Stimulated activated memory B cell treated with anti-CD40 and anti-IgM and Interleukin-4, amounts not matched to agents 10 μg/mL and 1 μg/mL and 100 μg/mL, for 72 hours (primary cell): ENCODE measurements at places on chromosomes 5 and 9.

- ATAC-seq = no peak
These were observed 36.0 kb upstream of the PITX1 start for GRCh38 chr5:135069895-135070657.

DNA sequence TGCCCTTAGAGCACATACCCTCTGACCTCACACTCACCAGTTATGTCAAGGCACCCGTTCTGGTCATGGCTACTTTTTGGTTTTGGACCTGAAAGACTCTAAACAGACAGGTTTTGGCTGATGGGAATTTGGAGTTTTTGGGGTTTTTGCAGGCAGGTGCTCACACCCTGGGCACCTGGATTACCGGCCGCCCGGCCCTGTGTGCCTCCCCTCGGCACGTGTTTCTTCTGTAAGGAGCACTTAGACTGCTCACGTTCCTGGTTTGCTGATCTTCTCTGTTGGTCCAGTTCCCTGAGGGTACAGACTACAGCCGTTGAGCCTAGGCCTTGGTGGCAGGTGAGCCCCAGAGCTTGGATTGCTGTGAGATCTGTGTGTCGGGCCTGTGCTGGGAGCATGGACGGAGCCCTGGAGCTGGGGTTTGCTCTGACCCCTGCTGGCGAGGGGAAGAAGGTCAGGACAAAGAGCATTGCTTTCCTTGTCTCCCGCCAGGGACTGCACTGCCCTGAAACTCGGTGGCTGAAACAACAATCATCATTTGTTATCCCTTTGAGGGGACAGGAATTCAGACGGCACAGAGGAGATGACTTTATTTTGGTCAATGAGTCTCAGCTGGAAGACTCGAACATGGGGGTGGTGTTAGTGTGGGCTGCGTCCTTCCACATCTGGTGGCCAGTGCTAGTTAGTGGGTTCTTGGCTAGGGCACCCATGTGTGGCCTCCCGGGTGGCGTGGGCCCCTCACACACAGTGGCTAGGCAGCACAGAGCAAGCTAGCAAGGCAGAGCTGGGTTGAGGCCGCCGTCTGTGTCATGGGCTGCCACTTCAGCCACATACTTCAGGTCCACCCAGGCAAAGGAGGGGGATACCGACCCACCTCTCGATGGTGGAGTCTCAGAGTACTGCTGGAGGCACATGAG lies 76.4 kb downstream of the EHMT1 start:
- peak; percentile 71 for ATAC-seq

- ATAC-seq = no peak
These were observed 38.4 kb downstream of the ZNF608 start for GRCh38 chr5:124708086-124708485.

GRCh38 chr9:85640425-85640824 lies 101.3 kb downstream of the AGTPBP1 start:
- no peak for ATAC-seq

DNA sequence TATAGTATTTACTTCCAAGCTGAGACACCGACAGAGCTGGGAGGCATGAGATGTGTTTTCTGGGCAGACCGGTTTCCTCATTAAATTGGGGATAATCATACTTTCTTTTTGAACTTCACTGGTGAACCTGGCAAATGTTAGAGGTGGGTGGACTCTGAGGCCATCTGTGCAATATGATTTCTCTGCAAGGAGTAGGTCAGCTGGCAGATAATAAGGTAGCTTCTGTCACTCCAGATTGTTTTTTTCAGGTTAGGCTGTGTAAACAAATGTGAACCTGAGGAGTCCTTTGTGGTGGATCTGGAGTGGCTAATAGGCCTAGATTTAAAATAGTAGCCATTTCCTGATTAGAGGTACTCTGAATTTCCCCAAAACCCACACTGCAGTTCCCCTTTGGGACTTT lies 75.4 kb upstream of the S1PR3 start:
- no peak for ATAC-seq

DNA sequence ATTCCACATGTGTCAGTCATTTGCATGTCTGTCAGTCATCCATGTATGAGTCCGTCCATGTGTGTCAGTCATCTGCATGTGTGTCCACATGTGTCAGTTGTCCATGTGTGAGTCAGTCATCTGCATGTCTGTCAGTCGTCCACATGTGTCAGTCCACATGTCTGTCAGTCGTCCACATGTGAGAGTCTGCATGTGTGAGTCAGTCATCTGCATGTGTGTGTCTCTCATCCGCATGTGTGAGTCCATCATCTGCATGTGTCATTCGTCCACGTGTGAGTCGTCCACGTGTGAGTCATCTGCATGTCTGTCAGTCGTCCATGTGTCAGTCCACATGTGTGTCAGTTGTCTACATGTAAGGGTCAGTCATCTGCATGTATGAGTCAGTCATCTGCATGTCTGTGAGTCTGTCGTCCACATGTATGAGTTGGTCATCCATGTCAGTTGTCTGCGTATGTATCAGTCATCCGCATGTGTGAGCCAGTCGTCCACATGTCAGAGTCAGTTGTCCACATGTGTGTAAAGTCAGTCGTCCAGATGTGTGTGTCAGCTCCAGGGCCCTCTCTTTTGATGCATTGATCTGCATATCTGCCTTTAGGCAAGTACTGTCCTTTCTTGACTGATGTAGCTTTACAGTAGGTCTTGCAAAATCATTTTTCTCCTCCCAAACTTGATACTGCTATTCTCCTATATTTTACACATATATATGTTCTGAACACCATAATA lies 72.5 kb upstream of the CACNA1B start:
- ATAC-seq = no peak

- ATAC-seq = no peak
These were observed 38.9 kb downstream of the AHRR start for GRCh38 chr5:360257-361027.

DNA sequence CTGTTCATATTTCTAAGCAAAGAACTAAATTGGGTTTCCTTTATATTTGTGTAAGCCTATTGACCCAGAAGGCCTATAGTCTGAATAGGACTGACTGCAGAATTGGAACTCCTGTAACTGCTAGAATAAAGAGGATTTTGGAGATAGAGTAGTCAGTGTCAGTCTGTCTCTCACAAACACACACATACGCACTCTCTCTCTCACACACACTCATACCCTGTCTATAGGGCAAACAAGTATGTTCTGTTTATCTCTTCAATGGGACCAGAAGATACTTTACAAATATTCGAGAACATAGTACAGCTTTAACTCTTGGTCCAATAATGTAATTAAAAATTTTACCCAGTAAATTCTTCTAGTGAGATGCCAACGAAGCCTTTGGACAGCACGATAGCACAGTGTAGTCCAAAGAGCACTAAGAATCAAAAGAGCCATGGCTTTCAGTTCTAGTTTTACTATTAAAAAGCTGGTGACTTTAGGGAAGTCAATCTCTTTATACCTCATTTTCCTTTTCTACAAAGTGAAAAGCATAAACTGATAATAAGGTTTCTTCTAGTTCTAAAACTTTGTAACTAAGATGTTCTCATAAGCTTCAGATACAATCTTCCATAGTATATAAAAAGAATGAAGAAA lies 19.3 kb downstream of the ABHD17B start:
- peak; percentile 51 for ATAC-seq

DNA sequence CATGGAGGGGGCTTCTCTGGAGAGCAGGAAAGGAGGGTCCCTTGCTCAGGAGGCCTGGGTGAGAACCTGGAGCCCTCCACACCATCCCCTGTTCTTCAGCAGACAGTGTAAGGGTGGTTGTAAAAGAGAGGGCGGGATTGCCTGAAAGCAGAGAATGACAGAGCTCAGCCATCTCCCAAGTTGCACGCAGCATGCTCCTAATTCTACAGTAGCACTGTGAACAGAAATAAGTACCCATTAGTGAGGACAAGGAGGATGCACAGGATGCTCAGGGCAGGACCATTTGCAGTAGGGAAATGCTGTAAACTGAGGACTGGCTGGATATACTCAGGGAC lies 8.4 kb downstream of the CCDC69 start:
- ATAC-seq = no peak

DNA sequence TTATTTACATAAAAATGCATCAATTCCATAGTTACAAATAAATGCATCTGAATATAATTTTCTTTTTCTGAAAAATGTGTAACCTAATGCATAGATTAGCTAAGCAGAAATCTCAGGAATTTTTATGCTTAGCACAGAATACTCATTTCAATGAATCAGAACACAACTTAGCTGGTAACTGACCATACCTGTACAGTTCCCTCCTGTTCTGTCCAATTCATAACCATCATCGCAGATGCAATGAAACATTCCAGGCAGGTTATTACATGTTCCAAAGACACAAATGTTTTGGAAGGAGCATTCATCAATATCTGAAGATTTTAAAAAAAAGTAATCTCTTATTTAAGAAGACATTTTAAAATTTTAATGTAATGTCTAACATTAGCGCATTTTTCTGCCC lies 219.4 kb downstream of the FBN2 start:
- ATAC-seq = no peak

DNA sequence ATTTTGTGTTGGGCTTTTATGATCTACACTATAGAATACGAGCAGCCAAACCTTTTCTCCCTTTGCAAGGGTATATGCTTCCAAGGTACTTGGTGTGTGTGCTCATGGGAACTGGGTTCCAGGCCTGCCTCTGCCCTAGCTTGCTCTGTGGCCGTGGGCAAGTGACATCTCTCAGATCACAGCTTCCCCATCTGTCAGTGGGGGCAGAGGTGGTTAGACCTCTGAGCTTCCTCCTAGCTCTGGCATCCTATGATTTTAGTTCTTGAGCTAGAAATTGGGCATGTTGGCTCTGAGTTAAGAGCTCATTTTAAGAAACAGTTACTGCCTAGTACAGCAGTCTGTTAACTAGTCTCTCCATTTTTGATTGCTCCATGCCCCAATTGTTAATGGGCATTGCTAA lies 12.5 kb upstream of the CCNJL start:
- no peak for ATAC-seq

DNA sequence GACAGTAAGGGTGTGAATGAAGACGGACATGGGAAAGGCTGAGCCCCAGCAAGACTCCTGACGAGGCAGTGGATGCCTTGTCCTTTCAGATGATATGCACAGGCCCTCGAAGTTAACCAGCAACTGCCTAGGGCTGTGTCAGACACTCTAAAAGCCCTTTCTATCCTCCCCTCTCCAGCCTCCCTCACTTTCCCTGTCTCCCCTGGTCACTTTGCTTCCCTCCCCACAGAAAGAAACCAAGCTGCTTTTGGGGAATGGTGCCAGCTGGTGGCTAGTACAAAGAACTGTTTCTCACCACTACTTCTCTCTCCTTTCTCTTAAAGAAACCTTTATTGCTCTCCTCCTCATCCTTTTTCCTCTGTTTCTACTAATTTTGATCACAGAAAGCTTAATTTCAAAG lies 21.4 kb downstream of the LHFPL2 start:
- ATAC-seq = no peak

DNA sequence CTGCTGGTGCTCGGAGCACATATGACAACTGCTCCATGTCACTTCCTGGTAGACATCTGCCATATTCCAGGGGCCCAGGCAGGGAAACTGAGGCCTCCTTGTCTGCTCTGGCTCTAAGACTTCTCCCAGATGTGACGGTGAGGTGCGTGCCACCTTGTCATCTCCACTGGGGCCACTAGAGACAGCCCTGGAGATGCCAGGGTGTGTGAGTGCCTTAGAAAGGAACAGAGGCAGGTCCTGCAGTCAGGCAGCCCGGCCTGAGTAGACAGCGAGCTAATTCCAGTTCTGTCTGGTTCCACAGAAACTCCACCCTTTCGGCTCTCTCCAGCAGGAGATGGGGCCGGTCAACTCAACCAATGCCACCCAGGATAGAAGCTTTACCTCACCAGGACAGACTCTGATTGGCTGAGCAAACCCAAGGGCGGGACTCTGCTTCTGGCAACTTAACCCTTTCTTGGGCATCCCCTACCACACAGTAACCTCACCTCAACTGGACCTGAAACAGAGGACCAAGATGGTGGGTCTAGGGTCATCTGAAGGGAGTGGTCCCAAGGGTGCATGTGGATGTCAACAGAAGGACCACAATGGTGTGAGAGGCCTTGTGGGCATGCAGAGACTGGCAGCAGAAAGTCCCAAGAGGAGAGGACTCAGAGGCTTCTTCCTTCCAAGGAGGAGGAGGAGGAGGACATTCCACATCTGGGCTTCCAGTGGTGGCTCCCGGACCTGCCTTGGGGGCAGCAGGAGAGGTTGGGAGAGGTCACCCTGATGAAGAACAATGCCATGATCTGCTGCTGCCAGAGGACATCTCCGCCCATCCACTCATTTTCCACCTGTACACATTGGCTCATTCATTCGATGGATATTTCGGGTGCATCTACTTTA lies 77.7 kb downstream of the RGS3 start:
- no peak for ATAC-seq

GRCh38 chr9:75101004-75101588 lies 12.8 kb downstream of the OSTF1 start:
- no peak for ATAC-seq

DNA sequence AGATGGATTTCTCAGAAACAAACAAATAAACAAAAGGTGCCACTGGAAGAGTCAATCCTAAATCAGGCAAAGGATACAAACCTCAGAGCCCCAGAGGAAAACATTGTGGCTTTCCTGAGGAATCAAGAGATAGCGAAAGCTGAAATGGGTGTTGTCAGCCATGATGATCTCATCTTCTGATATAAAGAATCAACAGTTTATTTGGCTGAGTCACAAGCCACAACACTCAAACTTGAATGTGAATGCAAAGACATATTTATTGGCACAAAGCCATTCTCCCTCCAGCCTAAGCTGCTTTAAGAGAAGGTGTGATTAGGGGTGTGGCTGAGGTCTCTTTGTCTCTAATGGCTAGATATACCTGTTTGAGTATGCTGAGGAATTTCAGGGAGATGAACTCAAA lies 73.3 kb upstream of the NREP start:
- no peak for ATAC-seq

DNA sequence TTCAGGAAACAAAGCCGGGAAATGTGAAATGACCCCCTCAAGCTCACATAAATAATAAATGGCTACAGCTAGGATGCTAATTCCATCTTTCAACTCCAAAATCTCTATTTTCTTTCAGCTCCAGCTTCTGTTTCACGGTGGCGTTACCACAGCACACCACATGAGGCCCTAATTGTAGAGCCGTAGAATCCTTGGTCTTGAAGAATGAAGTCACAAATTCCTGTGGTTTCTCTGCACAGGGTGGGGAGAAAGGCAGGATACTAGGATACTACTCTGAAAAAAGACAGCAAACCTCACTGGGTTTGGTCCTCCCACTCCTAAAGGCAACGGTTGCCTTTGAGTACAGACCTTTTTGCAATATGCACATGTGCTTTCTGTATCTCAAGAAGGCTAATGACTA lies 13.9 kb upstream of the RARS1 start:
- ATAC-seq = no peak

DNA sequence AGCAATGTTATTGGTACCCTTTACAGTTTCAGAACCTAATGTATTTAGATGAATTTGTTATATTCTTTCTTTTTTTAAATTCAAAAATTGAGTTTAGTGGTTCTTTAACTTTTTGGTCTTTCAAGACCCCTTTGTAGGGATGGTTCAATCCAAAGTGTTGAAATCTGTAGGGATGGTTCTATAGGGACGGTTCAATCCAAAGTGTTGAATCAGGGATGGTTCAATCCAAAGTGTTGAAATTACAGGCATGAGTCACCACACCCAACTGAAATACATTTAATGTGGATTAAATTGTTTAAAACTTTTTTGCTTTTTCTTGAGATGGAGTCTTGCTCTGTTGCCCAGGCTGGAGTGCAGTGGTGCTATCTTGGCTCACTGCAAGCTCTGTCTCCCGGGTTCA lies 30.6 kb downstream of the SNX2 start:
- no peak for ATAC-seq
